ENCODE measurements at places on chromosomes 11 and 22.

- DNase-seq, result no peak
Observed at GRCh38 chr11:12560362-12560761, 113.9 kb upstream of the TEAD1 start.

GRCh38 chr22:22565981-22566380 is 6.9 kb upstream of the PRAME start:
- DNase-seq, result no peak

DNA sequence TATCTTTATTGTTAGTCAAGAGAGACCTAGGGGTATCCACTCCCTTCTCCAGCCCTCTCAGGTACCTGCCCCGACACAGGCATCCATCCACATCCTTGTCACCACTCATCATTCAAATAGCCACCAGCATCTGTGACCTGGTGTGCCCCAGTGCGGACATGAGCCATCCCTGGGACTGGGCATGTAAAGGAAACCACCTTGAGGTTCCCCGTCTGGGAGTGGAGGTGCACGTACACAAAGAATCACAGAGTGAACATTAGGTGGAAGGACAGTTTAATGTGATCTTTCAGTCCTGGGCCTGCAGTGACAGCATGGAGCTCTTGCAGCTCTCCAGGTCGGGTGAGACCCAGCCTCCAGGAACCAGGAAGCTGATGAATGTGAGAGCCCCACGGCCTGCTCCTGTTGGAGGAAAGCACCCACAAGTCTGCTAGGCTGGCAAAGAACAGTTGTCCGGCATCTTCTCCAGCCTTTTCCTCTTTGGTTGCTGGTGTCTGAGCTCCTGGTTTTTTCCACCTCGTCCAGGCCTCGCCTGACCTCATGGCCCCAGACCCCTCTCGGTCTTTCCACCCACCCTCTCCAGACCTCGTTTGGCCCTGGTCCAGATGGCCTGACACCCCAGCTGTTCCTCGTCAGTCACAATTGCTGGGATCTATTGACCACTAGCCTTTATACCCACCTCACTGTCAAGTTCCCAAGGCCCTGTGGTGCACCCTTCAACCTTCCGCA is 16.5 kb downstream of the PSMD13 start:
- no peak for DNase-seq

DNA sequence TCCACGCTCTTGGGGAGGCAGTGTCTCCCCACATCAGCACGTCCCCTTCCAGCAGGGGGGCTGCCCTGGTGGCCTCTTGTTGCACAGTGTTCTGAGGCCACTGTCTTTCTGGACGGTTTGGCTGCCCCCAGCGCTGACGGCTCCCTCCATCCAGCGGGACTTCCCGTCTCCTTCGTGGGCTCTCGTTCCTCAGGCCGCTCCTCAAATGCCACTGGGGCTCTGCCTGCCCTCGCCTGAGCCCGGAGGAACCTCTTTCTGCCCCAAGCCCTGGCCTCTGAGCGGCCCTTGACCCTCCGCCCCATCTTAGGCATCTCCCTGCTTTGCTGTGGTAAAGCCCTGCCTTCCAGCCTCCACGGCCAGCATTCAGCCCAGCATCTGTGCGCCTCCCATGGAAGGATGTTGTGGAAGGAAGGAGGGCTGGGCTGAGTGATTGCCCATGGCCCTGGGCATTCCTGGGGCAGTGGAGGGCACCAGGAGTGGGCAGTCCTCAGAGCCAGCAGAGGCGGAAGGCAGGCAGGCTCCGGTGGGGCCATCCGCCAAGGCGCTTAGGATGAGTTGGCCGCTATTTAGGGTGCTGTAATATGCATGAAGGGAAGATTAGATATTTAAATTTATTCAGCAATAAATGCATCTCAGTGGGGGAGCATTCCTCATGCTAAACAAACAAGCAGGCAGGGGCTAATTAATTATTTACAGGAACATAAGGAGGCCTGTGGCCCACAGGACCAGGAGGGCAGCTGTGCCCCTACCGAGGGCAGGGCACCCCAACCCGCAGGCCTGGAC is 17.8 kb downstream of the OTUB1 start:
- no peak for DNase-seq

GRCh38 chr11:70539360-70540095 is 141.2 kb downstream of the CTTN start:
- DNase-seq, result no peak

- no peak for DNase-seq
Observed at GRCh38 chr11:44711113-44711786, 15.5 kb upstream of the TSPAN18 start.

DNA sequence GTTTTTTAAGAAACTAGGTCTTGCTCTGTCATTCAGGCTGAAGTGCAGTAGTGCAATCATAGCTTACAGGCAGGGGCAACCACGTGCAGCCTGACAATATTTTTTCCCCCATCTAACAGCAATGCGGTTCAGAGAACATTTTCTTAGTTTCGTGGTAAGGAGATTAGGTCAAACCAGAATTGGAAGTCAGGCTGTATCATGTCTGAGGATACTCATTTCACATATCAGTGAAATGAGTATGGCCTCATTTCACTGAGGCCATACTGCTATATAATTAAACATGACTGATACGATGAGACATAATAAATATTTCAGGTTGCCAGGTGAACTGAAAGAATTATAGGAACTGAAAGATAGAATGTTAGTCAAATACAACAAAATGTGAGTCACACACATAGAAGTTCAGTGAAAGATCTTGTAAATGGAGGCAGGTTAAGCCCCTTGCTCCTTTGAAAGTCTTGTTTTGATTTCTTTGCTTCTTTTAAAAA is 32.5 kb upstream of the IZUMO1R start:
- DNase-seq, result no peak

Measured in SIG-M5 (cell line).